Astrocyte (in vitro differentiated cells and primary cell): ENCODE measurements at places on chromosomes 16 and 17. TPM values are rescaled to one million over a fixed set of nuclear protein-coding genes. Genes with fewer than 3 reads are reported as not detected.
A peak's percentile ranks its signal among the peaks of the same experiment; 100 is the strongest.

DNA sequence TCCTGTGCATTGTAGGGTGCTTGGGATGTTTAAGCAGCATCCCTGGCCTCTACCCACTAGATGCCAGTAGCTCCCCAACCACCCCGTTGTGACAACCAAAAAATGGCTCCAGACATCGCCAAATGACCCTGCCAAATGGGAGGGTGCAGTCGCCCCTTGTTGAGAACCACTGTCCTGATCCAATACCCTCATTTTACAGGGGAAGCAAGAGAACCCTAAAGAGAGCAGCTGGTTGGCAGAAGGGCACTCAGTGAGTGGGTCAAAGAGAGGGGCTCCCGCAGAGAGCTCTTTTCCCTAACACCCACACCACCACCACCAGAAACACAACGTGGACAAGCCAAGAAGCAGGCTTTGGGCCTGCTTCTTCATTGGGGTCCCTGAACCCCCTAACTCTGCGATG, 18.4 kb downstream of the TEKT5 start:
- no peak for DNase-seq

- DNase-seq: no peak
These were observed 3.9 kb upstream of the KCNH6 start for GRCh38 chr17:63519116-63519881.

DNA sequence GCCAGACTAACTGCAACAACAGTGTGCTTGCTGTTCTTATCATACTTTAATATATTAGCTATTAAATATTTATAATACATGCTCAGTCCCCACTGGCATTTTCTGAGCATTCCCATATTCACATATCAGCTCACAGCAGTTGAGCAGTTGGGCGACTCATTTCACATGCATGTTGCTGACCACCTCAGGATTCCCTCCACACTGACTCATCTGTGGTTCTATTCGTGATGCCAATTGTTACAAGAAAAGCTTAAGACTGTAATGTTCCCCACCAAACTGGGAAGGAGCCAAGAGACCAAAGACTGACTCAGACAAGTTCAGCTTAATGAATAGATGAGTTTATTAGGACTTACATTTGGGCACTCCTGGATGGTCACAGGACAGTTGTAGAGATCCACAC, 100.3 kb upstream of the KIF2B start:
- peak; percentile 100 for DNase-seq

DNA sequence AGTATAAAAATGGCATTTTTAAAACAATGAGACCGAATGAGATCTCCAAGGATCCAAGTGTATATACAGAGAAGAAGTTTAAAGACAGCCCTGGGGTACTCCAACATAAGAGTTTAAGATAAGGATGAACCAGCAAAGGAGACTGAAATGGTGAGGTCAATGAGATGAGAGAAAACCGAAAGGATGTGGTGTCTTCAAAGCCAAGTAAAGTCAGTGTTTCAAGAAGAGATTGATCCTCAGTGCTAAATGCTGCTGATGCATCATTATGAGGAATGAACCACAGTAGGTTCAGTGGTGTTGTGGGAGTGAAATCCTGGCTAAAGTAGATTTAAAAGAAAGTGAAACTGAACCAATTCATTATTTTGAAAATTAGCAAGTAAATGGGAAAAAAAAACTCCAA, 38.1 kb upstream of the NLK start:
- no peak for DNase-seq

- no peak for DNase-seq
These were observed 5.0 kb downstream of the TBKBP1 start for GRCh38 chr17:47698749-47699535.

Gene SCIMP
- total RNA-seq: not detected in 2 replicates

- DNase-seq: peak; percentile 66
These were observed 569 bp upstream of the RABEP2 start for GRCh38 chr16:28925386-28926228.

Gene TVP23A
- total RNA-seq: 0.34 and 0.70 TPM in 2 replicates

Gene OTOA
- total RNA-seq: 0.11 TPM in 1 of 2 replicates, not detected in the other

GRCh38 chr17:38663125-38663751, 11.5 kb downstream of the EPOP start:
- peak; percentile 26 for DNase-seq

Gene GP1BA
- 0.09 TPM in 1 of 2 replicates, not detected in the other for total RNA-seq

GRCh38 chr17:6969323-6969726, 26.5 kb upstream of the ALOX12 start:
- DNase-seq: no peak

Gene NPW
- total RNA-seq: 2.1 and 2.9 TPM in 2 replicates

GRCh38 chr17:73546770-73547536, 97.3 kb downstream of the SDK2 start:
- DNase-seq: no peak

DNA sequence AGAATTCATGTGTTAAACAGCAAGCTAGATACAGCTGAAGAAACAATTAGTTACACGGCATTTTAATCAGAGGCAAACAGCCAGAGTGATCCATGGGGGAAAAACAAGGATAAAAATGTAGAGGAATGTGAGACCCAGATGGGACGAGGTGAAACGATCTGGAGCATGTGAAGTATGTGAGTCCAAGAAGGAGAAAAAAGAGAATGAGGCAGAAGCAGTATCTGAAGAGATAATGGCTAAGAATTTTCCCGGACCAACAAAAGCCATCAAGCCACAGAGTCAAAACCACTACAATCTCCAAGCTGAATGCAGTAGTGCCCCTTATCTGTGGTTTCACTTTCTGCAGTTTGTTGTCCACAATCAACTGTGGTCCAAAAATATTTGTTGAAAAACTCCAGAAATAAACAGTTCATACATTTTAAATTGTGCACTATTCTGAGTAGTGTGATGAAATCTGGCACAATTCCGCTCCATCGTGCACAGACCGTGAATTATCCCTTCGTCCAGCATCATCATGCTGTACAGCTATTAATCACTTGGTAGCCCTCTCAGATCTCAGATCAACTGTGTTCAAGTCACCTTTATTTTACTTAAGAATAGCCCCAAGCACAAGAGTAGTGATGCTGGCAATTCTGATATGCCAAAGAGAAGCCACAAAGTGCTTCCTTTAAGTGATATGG, 18.8 kb downstream of the MYH10 start:
- DNase-seq: peak; percentile 87

DNA sequence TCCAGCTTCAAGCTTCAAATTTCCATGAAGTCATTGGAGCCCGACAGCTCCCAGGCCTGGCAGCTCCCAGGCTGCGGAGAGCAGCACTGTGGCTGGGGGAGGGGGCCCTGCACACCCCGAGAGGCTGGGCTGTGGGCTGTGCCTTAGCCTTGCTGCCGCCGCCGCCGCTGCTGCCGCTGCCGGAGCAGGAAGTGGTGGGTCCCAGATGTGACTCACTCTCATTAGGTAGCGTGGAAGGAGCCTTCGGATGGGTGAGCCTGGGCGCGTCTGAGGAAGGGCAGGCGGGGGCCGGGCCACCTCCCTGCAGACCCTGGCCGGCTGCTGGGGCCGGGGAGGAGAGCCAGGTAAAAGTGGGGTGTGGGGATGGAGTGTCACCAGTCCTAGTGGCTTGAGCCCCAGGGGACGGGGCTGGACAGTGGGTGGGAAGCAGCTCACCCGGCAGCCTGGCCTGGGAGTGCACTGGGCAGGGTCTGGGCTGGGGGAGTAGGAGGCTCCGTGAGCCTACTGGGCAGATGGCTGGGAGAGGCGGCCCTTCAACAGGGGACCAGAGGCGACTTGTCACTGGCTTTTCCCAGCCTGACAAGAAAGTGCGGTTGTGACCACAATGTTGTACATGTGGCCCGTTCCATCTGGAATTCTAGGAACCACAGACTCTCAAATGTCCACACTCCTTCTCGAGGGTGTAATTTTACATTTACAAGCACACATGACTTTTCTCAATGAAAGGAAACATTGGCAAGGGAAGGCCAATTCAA, at the start of gene ADCY7:
TSS of gene ADCY7 (plus strand) at position 215 of the 755 bp plus-strand sequence. CDS start 21,629 bp downstream, outside the sequence.
- DNase-seq: peak; percentile 83

GRCh38 chr16:66459878-66460277, 32.8 kb downstream of the BEAN1 start:
- peak; percentile 7 for DNase-seq

- no peak for DNase-seq
These were observed 1.3 kb downstream of the RAB37 start for GRCh38 chr17:74738051-74738996.

Gene C1QL1
- not detected in 2 replicates for total RNA-seq

Gene FA2H
- total RNA-seq: 0.14 TPM in 1 of 2 replicates, not detected in the other

DNA sequence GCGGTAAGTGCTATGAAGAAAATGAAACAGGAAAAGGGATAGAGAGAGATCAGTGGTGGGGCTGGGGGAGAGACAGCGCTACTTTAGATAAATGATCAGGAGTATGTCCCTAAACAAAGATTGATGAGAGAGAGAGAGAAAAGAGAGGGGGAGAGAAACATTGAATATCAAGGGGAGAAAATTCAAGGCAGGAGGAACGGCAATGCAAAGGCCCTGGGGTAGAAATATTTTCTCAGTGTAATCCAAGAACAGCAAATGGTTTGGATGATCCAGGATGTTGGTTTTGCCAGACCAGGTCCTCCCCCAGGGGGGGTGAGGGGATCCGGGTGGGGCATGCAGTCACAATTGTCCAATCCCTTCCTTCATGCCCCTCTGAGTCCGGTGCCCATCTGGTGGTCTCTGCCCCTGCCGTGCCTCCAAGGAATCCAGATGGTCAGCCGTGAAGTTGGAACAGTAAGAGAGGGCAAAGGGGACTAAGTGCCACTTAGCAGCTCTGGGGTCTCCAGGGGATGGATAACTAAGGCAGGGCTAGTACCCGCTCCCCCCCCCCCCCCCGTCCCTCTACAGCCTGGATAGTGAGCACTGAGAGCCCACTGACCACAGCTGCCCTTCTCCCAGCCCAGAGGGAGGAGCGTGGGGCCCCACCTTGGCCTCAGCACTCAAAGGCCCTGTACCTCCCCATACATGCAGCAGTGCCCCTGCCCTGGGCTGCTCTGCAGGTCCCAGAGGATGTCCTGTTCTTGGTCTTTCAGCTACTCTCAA, 43.7 kb downstream of the TMEM132E start:
- DNase-seq: no peak

Gene NUPR1
- 3.8 and 9.5 TPM in 2 replicates for total RNA-seq

Gene LITAFD
- total RNA-seq: not detected in 2 replicates
